NCI-H187 treated with DMSO at 0.1 percent for 48 hours (cell line): ENCODE measurements at places on chromosomes 16 and 17.

GRCh38 chr16:87484487-87485331, 8.1 kb downstream of the ZCCHC14 start:
- DNase-seq = no peak

- DNase-seq = no peak
Observed at GRCh38 chr17:48378708-48379392, 51.2 kb downstream of the SKAP1 start.

- no peak for DNase-seq
Observed at GRCh38 chr17:76139801-76140660, 1.0 kb downstream of the FOXJ1 start.

DNA sequence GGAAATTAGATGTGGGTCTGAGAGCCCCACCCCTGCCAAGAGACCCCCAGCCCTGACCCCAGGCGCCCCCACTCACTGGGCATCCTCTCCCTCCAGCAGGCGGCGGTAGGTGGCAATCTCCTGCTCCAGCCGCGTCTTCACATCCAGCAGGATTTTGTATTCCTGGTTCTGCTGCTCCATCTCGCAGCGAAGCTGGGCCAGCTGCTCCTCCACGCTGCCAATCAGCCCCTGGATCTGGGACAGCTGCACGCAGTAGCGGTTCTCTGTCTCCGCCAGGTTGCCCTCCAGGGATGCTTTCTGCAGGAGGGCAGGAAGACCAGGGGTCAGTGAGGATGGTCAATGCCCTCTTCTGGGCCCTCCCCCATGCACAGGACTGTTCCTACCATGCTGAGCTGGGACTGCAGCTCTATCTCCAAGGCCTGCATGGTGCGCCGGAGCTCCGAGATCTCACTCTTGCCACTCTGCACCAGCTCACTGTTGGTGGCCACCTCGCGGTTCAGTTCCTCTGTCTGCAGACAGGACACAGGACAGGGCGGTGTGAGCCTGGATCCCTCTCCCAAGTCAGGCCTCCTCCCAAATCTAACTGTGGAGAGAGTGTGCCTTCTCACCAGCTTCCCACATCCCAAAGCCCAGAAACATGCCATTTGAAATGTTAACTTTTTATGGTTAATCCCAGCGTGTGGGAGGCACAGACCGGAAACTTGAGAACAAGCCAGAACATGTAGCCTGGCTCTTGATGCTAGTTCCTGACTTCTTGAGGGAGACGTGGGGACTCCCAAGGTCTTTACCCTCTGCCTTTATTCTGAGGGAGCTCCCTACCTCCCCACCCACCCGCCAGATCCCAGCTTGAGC, 3.6 kb downstream of the KRT17 start:
- DNase-seq = no peak

DNA sequence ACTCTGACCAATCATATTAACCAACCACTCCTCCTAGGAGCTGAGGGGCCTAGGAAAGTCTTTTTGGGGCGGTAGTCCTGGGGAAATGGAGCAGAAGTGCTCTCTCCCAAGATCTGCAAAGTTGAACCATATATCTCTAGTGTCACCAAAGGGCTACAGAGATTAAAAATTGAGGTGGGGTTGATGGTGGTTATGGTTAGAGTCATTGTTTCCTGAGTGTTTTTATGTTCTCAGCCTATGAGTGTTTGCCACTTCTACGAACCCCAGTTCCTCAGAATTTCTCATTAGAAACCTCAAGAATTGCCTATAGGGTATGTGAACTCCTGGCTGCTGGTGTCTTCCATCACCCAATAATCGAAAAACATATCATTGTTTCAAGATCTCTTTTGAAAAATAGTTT, 217.8 kb downstream of the CDRT15L2 start:
- DNase-seq = no peak

DNA sequence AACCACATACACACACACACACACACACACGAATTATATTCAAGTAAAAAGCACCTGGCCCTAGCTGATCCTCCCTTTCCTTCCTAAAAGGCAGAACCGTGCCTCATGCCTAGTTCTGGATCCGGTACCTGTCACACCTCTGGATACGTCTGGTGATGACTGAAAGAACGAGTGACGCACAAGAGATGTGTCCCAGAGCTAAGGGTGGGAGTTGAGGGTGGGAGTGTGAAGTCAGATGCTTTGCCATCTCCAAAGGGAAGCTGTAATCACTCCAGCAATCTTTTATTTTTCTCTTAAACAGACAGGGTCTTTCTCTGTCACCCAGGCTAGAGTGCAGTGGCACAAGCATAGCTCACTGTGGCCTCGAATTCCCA, 26.5 kb upstream of the GSG1L start:
- DNase-seq = no peak

GRCh38 chr17:4566785-4567184, 6.4 kb upstream of the GGT6 start:
- peak; percentile 1 for DNase-seq

DNA sequence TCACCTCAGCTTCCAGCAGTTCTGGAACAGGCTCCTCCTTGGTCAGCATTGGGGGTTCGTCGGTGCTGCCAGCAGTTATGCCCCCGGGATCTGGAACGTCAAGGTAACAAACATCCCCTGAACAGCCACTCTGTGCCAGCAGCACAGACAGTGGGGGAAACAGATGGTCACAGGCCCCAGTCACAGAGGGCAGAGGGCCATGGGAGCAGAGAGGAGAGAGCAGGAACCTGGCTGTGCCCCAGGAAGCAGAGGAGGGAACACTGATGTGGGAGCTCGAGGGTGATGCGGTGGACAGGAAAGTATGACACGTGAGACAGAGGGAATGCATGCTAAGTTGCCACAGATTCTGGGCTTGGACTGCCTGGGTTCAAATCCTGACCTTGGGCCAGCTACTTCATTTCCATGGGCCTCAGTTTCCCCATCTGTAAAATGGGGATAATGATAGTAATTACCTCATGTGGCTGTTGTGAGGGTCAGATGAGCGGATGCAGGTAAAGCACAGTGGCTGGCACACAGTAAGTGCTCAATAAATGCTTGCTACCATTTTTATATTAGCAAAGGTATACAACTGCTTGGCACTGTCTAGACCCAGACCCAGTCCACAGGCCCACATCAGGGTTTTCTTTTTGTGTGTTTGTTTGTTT, 4.9 kb downstream of the BCL7C start:
- no peak for DNase-seq

DNA sequence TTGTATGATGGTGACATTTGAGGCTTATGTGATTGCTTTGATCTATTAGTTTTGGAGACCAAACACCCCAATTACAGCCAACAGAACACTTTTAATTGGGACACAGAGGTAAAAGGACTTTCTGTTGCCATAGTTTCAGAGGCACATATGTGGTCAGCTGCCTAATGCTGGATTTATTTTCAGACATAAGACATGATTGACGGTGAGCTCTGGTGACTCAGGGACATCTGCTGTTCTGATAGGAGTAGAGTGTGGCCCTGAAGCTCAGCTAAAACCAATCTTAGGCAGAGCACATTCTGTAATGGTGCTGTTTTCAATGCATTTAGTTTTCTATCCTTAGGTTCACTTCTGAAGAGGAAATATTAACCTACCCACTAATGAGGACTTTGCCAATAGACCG, 247.1 kb downstream of the UTP18 start:
- no peak for DNase-seq

DNA sequence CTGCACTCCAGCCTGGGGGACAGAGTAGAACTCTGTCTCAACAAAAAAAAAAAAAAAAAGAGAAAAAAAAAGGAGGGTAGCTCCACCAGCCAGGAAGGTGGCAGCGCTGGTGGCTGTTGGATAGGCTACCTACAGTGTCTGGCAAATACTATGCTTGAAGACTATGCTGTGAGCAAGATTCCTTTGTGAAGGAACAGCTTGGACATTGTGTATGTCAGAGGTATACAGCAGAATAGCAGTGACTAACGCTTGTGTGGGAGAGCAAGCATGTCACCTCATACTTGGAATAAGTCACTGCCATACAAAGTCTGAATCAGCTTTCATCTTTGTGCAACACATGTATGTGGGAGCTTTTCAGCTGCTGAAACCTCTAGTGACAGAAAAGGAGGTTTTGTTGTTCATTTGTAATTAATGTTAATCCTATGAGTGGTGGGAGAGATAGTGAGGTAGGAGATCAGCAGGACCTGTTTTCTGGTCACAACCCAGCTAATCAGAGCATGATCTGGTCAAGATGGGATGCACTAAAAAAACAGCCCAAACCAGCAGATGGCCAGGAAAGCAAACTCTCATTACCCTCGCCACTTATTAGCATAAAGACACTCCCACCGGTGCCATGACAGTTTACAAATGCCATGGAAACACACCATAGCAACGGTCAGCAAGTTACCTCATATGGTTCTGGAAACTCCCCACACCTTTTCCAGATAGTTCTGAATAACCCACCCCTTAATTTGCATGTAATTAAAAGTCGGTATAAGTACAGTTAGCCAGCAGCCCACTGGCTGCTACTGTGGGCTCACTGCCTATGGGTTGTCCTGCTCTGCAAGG, 6.8 kb upstream of the ITGAD start:
- no peak for DNase-seq

- no peak for DNase-seq
Observed at GRCh38 chr16:75942936-75943335, 216.6 kb upstream of the CPHXL start.

DNA sequence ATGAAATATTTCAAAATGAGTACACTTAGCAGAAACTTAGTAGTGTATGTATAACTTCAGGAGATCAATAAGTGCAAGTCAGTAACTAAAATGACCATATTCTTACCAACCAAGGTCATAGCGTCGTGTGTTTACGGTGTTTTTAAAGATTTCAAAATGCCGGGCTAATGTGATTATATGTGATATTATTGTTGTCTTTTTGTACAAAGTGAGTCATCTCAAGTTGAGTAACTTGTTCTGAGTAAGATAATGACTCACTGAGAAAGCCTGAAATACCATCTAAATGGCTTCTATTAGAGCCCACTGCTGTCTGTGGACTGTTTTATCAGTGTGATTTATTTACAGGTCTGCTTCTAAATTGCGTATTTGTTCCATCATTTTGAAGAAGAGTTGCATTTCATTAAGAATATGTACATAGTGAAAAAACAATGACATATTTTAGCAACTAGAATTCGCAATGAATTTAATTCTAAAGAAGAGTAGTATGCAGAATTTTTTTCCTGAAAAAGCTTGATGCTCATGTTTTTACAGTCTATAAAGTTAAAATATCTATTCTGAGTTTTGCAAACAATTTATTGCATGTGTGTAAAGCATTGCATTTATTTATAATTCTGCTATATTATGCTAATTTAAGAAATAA, 12.7 kb downstream of the KRT12 start:
- DNase-seq = no peak

GRCh38 chr16:84729716-84730320, 30.0 kb downstream of the USP10 start:
- DNase-seq = no peak

DNA sequence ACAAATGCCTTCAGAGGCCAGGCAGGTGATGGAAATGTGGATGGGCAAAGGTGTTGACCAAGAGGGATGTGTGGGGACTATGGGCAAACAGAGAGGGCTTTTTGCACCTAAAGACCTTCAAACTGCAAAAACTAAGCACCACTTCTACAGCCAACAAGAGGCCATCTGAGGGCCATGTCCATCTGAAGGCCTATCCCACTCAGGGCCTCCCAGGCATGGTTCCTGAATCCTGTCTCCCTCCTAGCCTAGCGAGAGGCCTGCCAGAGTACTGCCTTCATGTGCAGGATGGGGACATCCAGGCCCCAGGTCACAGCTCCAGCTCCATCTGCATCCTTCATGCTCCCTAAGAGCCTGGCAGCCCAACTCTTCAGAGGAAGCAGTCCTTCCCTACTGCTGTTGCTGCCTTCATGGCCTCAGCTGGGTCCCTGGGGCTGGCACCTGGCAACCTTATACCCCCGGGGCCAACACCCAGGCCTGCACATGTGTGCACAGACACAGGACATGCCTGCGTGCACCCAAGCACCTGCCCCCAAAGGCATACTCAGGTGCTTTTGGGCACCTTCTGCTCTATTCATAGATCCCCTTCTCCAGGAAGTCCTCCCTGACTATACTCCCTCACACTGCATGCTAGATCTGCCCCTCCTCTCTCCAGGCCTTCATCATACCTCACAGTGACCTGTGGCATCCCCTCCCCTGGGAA, 95.2 kb downstream of the C16orf78 start:
- DNase-seq = no peak

DNA sequence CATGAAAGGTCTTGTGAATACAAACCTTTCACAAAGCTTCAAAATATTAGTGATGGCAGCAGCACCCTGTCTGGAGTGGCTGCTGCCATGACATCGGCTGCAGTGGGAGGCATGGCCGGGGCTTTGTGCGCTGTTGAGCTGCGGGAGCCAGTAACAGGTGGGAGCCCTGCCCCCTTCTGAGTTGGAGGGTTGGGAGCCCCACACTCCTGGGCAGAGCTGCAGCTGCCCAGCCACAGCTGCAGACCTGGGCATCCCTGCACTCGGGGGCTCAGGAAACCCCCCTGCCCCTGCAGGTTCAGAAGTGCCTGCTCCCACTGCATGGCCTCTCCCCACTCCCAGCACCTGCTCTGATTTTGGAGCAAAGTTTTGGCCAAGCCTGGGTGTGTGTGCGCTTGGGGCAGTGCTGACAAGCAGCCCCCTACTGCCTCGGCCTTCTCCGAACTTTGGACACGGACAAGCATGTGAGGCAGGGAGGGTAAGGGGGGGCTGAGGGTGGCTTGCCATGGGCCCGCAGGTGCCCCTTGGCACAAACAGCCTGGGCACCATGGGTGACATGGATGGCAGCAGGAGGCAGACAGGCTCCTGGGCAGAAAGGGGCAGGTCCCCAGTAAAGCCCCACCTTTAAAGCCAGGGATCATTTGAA, 42.7 kb downstream of the IST1 start:
- DNase-seq = no peak

- no peak for DNase-seq
Observed at GRCh38 chr16:62272035-62272434, 235.8 kb upstream of the CDH8 start.

GRCh38 chr17:2442166-2442565, 41.3 kb upstream of the MNT start:
- DNase-seq = no peak

GRCh38 chr17:32529604-32530003, 42.8 kb downstream of the CDK5R1 start:
- no peak for DNase-seq

DNA sequence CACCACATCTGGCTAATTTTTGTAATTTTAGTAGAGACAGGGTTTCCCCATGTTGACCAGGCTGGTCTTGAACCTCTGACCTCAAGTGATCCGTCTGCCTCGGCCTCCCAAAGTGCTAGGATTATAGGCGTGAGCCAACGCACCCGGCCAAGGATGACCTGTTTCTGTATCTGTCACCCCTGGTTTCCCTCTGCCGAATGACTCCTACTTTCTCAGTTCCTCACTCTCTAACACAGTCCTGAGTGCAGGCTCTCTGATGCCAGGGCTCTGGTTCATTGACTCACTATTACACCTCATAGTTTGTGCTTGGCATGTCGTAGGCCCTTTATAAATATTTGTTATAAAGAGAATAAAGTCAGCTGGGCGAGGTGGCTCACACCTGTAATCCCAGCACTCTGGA, 10.7 kb upstream of the PRPF8 start:
- no peak for DNase-seq

GRCh38 chr16:49280105-49280741, 1.4 kb downstream of the CBLN1 start:
- DNase-seq = no peak
